ENCODE measurements at places on chromosomes 2 and 18.
A peak's percentile ranks its signal among the peaks of the same experiment; 100 is the strongest.

- DNase-seq = no peak
Measured at GRCh38 chr2:211259831-211260476, 703.6 kb downstream of the CPS1 start.

DNA sequence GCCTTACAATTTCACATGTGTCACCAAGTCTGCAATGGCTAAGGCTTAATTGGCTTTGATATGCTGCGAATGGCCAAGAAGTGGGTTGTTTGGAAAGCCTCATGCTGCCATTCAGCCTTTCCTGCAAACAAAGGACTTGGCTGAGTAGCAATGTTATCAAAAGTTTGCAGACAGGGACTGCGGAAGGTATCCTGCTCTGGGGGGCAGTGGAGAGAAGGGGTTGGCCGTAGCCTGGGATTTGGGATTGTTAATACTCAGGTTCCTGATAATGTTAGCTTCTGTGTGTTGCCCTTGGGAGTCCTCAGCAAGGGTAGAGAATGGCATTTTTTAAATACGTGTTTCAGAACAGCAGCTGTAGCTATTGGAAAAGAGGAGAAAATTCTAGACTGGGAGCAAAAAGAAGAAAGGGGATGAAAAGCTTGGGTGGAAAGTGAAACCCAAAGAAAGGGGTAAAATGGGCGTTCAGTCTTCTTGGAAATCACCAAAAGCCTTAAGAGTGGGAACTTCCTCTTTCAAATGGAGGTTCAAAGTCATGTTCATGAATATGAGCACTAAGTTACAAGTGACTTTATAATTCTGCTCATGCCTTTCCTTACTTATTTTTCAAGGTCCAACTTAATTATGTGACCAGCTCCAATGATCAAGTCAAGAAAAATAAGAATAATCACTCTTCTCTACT lies 325.1 kb downstream of the RNF144A start:
- DNase-seq = no peak

DNA sequence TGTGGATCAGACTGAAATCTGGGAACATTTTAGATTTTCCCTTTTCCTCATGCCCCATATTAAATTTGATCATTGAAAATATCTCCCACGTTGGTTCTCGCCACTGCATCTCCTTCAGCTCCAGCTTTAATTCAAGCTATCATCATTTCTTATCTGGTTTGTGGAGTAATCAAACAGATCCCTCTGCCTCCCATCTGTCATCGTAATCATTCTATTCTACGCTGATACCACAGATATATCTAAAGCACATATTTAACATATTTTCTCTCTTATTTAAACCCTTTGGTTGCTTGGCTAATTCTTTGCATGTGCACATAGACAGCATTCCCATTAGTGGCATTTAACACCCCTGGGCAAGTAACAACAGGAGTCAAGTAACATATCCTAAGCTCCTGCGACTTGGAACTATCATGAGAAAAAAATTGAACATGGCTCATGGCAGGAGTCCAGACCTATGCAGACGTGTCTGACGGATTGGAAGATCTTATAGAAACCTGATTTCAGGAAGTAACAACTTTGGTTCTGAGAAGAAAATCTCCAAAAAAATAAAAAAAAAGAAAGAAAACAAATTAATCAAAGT lies 158.8 kb upstream of the KYNU start:
- peak; percentile 26 for DNase-seq

DNA sequence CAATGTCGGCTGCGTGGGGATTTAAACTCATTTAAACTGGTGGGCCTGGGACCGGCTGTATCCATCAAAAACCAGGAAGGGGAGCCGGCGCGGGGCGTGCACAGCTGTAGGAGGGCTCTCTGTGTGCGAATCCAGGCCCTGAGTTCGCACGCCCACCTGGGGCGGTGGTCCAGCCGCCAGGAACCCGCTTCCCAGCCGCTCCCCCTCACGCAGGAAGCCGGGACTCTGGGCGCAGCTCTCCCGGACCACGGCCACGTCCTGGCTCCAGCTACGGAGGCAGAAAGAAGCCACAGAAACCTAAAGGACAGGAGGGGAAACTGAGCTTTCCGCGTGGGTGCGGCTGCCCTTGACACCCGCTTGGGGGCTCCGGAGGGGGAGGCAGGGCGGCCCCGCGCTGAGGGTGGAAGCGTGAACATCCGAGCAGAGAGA lies 80.6 kb downstream of the GFPT1 start:
- DNase-seq = no peak

GRCh38 chr2:214069254-214069653 lies 341.6 kb upstream of the VWC2L start:
- peak; percentile 81 for DNase-seq
